ENCODE measurements at places on chromosomes 7 and 10.

DNA sequence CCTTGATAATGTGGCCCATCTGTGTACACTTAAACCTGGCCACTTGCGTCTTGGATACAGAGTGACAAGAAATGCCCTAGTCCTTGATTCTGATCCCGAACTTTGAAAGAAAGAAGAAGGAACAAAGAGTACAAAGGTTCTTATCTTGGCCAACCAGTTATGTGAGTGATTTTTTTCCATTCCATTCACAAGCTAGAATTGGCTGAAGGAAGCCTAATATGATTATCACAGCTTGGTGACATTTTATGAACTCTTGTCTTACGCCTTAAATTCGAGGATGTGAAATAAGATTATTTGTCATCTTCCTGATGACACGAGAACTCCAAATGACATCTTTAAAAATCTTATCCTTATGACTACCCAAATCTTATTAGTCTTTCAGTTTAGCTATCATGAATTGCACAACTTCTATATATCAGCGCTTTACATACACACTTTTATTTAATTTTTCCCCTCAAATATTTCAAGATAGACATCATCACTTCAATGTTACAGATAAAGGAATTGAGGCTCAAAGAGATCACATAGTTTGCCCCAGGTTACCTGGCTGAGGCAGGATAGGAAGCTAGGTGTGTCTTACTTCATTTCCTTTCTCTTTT lies 13.0 kb upstream of the SP4 start:
- no peak for DNase-seq

DNA sequence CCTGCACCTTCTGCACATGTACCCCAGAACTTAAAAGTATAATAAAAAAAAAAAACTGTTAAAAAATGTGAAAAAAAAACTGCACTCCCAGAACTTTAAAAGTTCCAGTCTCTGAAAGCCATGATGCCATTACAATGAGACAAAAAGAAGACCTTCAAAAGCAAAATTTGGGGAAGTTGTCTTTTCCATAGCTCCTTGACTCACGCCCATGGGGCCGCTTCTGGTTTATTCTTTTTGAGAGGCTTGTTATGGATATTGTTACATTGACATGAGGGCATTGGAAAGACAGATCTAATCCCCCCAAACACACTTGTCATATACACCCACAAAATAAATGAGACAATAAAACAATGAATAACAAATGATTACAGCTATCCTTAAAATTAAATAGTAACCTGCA lies 798 bp downstream of the BLNK start:
- no peak for DNase-seq

DNA sequence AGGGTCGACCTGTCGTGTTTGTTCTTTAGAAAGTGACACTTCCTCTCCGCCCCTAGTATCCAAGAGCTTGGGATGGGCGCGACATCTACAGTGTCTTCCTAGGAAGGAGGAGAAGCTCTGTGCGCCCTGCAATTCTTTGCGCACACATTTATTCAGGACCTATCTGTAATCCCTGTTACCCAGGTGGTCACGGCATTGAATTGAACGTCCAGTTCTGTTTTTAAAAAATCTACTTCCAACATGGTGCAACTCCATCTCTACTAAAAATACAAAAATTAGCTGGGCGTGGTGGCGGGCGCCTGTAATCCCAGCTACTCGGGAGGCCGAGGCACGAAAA lies 606 bp upstream of the LAMB1 start:
- no peak for DNase-seq

- no peak for DNase-seq
These were observed 40.6 kb downstream of the PYROXD2 start for GRCh38 chr10:98374217-98374985.

- DNase-seq: no peak
These were observed 537 bp downstream of the SH3PXD2A start for GRCh38 chr10:103854686-103855391.

DNA sequence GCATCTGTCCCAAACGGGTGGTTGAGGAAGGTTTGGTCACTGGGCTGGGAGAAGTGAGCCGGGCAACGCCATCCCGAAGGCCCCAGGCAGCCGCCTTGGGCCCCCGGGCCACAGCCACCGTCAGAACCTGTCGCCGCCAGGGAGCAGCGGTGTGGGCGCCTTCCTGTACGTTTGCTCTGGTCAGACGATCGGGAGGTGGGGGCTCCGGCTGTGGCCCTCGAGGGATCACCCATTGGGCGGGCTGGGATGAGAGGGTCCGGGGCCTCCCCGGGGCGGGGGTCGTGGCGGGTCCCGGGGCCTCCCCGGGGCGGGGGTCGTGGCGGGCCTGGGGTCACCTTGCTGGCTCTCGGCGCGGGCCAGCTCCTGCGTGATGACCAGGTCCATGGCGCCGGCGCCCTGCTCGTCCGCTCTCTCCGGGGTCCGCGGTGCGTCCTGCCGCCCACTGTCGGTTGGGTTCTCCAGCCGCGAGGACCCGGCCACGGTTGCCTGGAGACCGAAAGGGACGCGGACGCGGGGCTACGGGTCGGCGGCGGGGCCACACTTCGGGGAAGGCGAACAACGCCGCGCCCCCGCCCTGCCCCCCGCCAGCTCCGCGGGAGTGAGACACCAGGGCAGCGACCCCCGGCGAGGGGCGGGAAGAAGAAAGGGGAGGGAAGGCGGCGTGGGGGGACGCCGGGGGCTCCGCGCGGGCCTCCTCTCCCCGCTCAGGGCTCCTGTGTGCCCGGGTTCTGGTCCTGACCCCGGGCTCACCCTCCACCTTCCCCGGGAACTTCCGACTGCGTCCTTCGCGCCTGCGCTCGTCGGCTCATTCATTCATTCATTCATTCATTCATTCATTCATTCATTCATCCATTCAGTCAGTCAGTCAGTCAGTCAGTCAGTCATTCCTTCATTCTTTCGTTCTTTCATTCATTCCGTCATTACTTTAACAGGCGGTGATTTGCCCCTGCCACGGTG lies at the start of gene CFAP46:
CFAP46 (minus strand) TSS at position 470 of the 957 bp plus-strand sequence; CDS start at position 384, 86 bp downstream.
- DNase-seq: no peak

DNA sequence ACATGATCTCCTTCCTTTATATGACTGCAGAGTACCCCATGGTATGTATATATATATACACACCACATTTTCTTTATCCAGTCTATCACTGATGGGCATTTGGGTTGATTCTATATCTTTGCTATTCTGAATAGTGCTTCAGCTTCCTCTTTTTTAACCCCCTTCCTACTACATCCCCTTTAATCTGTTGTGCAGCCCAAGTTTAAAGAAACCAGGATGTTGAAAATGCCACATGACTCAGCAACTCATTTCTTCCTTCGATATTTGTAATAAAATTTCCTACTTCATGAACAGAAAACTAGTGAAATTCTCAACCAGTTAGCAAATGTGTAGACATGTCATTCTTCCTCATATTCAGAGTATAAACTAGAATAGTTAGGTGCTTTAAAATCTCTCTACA lies 1245.7 kb upstream of the SORCS1 start:
- no peak for DNase-seq

- no peak for DNase-seq
These were observed 130.4 kb downstream of the MTERF1 start for GRCh38 chr7:91750091-91750490.

- DNase-seq: no peak
These were observed 227.7 kb upstream of the SEMA3E start for GRCh38 chr7:83876593-83876992.

GRCh38 chr10:112778579-112778978 lies 171.5 kb upstream of the TCF7L2 start:
- no peak for DNase-seq

GRCh38 chr7:16514271-16514670 lies 12.4 kb upstream of the LRRC72 start:
- no peak for DNase-seq

DNA sequence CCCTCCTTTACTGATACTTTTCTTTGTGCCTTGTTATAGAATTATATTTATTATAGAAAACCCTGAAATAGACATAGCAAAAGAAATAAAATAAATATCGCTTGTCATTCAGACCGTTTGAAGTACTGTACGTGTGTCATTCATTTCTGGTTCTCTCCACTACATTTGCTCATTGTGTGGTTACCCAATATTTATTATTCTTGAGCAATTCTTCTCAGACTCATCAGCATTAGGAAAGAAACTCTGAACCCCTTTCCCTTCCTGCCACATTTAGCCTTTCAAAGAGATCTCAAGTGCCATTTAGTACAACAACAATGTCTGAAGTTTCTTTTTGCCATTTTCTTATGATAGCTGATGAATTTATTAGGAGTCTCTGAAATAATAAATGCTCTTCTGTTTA lies 154.1 kb downstream of the KIAA1217 start:
- DNase-seq: no peak

- DNase-seq: no peak
These were observed 53.6 kb upstream of the ADGRA1 start for GRCh38 chr10:133034092-133034491.
